Prostate gland (tissue), 2 donors: ENCODE measurements at places on chromosomes 11 and 22.

- no peak for DNase-seq
Observed at GRCh38 chr22:48137640-48138039, 1375.2 kb downstream of the TBC1D22A start.

GRCh38 chr11:82907371-82907770 lies 5.8 kb downstream of the DDIAS start:
- DNase-seq = no peak

GRCh38 chr11:131691181-131692041 lies 321.0 kb downstream of the NTM start:
- DNase-seq = no peak

DNA sequence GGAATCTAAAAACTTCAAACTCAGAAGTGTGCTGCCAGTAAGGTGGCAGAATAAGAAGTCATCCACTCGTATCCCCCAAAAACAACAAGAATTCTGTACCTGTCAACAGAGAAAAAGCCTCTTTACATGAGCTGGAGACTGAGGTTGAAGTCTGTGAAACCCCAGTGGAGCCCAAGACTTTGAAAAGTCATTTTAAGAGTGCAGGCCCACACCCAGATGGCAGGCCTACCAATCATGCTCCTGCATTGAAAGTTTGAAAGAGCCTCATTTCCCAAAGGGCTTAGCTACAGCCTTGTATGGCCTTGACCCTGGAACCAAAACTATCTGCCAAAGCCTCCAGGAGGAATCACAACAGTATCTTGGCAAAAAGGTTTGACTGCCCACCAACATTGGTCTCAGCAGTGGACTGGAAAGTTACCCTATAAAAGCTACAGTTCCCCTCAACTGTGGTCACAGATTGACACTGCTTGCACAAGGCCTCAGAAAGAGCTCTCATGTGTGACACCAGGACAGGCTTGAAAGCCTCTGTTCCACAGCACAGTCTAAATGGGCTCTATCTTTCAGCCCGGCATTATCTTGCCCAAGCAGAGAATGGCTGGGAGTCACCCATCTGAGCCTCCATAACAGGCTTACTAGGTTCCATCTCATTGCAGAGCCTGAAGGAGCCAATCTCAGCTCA lies 47.7 kb downstream of the SLC22A9 start:
- no peak for DNase-seq

GRCh38 chr11:30568931-30569330 lies 17.2 kb downstream of the MPPED2 start:
- DNase-seq = no peak

GRCh38 chr11:65851811-65852507 lies 6.0 kb downstream of the CFL1 start:
- no peak for DNase-seq

DNA sequence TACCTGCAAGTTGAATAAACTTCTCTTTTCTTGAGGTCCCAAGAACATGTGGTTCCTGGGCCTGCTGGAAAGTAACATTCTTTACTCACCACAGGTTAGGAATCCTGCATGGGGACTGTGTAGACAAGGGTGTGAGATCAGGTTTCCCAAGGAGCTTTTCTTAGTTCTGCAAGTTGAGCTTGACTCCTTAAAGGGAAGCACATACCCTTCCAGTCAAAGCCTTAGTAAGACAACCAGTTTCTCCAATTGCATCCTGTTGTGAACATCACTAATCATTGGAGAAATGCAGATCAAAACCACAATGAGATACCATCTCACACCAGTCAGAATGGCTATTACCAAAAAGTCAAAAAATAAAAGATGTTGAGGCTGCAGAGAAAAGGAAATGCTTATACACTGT lies 48.3 kb upstream of the PAK1 start:
- DNase-seq = no peak

GRCh38 chr11:61310749-61311148 lies 15.6 kb upstream of the VWCE start:
- no peak for DNase-seq

DNA sequence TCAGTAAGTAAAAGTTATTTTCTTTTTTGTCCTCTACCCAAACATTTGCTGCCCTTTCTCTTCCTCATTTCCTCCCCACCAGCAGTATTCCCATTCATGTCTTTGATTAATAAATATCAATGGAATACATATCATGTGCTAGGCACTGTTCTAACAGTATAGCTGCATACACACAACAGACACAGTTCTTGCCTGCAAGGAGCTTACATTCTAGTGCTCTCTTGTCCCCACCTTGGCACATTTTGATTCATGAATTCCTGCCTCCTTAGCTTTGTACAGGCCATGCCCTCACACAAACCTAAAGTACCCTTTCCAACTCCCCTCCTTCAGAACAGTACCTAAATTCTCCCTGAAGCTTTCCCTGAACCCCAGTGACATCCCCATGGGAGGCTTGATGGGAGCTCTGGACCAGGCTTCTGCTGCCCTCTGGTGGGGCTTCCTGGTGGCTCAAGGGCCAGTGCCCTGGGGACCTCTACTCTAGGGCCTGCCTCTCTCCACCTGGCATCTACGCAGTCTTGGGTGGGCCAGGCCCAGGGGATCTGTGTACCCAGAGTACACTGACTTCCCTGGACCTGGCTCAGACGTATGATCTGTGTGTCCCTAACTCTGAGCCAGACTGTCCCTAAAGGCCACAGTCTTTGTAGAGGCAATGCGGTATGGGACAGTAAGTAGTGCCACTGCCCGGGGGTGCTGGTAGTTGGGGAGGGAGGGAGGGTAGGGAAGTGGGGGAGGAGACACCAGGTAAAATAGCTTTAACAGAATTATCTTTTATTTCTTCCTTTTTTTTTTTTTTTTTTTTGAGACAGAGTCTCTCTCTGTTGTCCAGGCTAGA lies 14.1 kb downstream of the RPS13 start:
- DNase-seq = peak; percentile 50

DNA sequence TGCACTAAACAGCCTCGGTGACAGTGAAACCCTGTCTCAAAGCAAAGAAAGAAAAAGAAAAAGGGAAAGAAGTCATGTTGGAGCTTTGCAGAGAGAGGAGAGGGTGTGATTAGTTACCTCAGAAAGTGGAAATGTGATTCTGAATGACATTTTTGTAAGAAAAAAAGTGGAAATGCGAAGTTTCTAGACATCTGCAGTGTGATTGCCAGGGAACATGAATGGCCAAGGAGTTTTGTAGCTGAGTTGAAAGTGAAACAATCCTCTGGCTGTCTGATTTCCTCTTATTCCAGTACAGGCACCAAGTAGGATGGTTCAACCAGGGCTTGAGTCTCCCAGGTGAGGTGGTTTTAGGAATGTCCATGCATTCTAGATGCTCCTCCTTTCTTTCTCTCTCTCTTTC lies 17.8 kb upstream of the SYVN1 start:
- DNase-seq = no peak

DNA sequence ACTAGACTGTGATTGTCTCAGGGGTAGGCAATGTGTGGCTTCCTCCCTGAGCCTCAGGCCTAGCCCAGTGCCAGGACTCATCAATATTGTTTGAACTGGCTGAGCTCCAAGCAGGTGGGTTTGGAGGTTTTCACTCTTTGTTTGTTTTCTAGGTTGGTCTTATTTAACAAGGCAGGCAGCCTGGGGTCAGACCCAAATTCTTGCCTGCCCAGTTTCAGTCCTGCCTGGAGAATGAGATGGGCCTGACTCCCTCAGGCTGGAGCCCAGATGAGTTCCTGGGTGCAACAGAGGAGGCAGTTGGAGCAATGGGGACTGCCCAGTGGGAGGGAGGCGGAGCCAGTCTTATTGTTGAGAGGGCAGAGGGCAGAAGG lies 28.3 kb upstream of the TP53I11 start:
- peak; percentile 89 for DNase-seq

- no peak for DNase-seq
Observed at GRCh38 chr11:95877291-95877690, 46.6 kb downstream of the MTMR2 start.

DNA sequence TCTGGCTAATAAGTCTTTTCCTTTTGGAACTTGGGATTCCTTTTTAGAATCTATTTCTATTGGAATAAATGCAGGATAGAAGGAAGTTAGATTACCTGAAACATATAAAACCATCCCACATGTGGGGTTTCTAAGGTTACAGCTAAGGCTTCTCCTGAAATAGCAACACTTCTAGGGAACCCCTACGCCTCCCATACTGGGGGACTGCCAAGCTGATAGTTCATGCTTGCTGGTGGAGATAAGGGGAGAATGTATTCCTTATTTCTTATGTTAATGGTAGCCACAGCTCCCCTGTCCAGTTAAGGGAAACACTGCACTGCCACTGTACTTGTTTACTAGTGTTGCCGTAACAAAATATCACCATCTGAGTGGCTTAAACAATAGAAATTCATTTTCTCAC lies 1189.6 kb downstream of the LRRC4C start:
- no peak for DNase-seq

DNA sequence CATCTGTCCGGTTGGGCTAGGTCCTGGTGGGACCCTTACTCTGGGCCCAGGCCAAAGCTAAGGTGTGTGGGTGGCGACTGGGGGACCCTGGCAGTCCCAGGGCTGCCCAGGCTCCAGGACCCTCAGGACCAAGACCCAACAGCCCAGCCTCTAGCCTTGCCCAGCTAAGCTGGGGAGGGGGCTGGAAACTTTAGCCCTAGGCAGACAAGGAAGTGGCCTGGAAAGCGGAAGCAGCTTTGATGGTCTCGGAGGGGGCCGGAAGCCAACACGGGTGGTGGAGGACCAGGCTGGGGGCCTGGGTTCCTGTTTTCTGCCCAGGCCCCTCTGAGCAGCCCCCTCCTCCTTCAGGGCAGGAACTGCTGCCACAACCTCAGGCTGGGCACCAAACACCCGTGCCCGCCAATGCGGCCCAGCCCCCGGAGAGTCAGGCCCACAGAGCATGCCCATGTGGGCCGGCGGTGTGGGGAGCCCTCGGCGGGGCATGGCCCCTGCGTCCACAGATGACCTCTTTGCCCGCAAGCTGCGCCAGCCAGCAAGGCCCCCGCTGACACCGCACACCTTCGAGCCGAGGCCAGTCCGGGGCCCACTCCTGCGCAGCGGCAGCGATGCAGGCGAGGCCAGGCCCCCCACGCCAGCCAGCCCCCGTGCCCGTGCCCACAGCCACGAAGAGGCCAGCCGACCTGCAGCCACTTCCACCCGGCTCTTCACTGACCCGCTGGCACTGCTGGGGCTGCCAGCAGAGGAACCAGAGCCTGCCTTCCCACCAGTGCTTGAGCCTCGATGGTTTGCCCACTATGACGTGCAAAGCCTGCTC lies 2.8 kb downstream of the SIPA1 start:
- no peak for DNase-seq

GRCh38 chr11:132872211-132872610 lies 660.1 kb downstream of the OPCML start:
- no peak for DNase-seq

GRCh38 chr11:14529321-14529720 lies 9.1 kb upstream of the PSMA1 start:
- no peak for DNase-seq

DNA sequence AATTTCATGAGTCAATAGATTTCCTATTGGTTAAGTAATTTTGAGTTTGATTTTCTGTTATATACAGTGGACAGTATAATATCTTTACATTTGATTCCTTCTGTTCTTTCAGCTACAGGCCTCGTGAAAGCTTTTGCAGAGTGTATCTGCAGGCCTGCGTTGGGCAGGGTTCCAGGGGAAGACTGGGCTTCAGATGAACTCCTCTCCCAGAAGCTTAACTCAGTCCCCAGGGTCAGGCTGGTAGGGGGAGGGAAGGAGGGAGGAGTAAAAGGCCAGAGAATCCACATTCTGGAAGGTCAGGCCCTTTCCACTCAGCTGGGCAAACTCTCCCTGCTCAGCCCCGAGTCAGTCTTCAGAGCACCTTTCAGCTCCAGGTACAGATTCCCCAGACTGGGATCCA lies 100.4 kb upstream of the NECTIN1 start:
- DNase-seq = no peak

- no peak for DNase-seq
Observed at GRCh38 chr11:3859373-3859881, 4.0 kb downstream of the STIM1 start.

- DNase-seq = no peak
Observed at GRCh38 chr11:79400717-79401330, 40.0 kb downstream of the TENM4 start.

GRCh38 chr11:108501396-108501795 lies 3.2 kb upstream of the POGLUT3 start:
- DNase-seq = no peak

DNA sequence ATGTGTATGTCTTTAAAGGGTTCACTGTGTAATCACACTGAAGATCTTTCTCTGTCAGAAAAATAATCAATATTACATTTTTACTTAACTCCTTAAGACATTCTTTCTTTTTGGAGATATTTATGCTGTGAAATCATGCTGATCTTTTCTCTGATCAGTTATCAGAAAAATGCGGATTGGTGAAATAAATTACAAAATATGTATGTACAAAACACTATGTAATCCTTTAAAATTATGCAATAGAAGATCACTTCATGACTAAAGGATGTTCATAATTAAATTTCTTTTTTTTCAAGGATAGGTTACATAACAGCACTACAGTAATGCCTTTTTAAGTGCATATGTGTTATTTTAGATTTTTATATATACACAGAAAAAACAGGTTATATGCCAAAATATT lies 24.7 kb downstream of the BTBD10 start:
- no peak for DNase-seq

DNA sequence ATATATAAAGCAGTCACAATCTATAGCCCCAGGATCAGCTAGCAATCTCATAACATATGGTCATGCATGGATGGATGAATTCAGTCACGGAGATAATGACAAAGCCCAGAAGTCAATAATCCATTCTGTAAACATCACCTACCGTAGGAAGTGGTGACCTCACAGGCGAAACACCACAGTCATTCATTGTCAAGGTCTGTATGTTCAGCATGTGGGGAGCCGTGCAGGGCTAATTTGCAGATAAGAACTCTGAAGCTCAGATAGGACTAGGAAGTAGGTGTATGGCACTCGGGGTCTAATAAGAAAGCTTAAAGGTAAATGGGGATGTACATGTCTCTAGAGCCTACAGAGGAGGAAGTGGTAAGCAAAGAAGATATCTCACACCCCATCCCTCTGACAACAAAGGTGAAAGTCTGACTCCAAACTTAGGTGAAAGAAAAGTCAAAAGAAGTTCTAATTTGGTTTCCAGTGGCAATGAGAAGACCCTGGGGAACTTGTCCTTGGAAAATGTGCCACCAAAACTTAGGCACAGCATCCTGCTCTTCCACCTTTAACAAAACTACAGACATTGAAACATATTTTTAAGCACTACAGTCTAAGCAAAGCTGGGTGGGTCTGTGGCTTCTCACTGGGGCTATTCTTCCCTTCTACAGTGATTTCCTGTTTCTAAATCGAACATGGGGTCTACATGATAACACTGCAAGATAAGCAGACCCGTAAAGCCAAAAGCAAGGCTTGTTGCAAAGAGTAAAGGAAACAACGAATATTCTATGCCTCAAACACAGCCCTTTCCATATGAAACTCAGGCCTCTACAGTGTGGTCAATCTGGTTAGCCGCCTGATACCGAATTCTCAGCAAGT lies 5.2 kb downstream of the CRTAM start:
- no peak for DNase-seq
